ENCODE measurements at places on chromosomes 6 and 20. TPM values are rescaled to one million over a fixed set of nuclear protein-coding genes. Genes with fewer than 3 reads are reported as not detected.

GRCh38 chr6:35014341-35014740 is 125.3 kb downstream of the ANKS1A start:
- DNase-seq: peak; percentile 97

GRCh38 chr20:47066484-47067270 is 172.0 kb downstream of the EYA2 start:
- DNase-seq: peak; percentile 12

- no peak for DNase-seq
Measured at GRCh38 chr6:166656230-166657151, 29.4 kb upstream of the RPS6KA2 start.

The REPS1 gene
- 66.4 TPM for total RNA-seq

GRCh38 chr20:37522260-37523011 is 1.4 kb downstream of the NNAT start:
- DNase-seq: no peak

Data from SK-MEL-5 (cell line).